ENCODE measurements at places on chromosomes 5 and 9.

DNA sequence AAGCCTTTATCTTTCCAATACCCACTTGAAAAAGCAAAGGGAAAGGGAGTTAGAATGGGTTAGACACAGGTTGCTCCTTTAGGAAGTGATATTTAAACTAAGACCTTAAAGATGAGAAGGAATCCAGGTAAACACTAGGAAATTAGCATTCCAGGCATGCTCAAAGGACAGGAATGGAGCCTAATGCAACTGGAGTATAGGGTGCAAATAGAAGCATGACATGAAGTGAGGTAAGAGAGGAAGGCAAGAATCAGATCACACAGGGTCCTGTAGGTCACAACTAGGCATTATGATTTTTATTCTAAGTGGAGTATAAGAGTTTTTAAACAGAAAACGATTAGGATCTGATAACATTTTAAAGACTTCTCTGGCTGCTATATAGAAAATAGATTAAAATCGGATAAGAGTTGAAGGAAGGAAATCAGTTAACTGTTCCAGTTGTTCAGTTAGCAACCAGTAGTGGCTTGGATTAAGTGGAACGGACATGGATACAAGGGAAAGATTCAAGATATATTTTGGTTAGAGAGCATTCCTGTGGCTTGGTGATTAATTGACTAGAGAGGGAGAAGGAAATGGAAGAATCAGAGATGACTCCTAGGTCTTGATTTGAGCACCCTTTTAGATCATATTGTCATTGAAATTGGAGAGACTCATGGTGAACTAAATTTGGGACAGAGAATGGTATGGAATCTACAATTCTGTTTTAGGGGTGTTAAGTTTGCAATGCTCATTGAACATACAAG lies 95.9 kb downstream of the FBXO4 start:
- DNase-seq, result no peak

- no peak for DNase-seq
These were observed 26.3 kb upstream of the RNF38 start for GRCh38 chr9:36426348-36426747.

GRCh38 chr5:40784027-40784653 lies 14.0 kb downstream of the PRKAA1 start:
- no peak for DNase-seq

GRCh38 chr9:75238311-75238976 lies 150.1 kb downstream of the OSTF1 start:
- DNase-seq, result no peak

DNA sequence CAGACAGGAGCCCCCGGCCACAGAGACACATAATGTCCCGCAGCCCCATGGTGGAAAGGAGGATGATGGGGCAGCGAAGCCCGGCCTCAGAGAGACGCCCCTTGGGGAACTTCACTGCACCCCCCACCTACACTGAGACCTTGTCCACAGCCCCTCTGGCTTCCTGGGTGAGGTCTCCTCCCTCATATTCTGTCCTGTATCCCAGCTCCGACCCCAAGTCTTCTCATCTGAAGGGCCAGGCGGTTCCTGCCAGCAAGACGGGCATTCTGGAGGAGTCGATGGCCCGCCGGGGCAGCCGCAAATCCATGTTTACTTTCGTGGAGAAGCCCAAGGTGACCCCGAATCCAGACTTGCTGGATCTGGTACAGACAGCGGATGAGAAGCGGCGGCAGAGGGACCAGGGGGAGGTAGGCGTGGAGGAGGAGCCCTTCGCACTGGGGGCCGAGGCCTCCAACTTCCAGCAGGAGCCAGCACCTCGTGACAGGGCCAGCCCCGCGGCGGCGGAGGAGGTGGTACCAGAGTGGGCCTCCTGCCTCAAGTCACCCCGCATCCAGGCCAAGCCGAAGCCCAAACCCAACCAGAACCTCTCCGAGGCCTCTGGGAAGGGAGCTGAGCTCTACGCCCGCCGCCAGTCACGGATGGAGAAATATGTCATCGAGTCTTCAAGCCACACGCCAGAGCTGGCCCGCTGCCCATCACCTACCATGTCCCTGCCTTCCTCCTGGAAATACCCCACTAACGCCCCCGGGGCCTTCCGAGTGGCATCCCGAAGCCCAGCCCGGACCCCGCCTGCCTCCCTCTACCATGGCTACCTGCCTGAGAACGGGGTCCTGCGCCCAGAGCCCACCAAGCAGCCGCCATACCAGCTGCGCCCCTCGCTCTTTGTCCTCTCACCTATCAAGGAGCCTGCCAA lies 8.9 kb downstream of the SYNPO start:
- no peak for DNase-seq

DNA sequence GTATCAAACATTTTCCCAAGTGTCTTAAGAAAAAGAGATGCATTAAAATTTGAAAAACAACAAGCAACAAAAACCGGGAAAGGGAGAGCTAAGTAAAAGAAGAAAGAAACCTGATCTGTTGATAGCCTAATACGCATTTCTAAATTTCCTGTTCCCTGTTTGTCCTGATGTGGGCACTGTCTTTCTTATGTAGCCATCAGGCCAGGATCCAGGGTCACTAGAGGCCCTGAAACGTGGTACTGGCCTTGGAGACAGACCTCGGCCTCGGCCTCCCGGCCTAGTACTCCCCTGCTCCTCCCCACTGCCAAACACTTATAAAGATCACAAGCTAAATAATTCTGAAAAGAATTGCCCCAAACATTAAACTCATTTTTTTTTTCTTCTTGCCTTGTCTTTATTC lies 547.2 kb downstream of the IRX1 start:
- DNase-seq, result no peak

DNA sequence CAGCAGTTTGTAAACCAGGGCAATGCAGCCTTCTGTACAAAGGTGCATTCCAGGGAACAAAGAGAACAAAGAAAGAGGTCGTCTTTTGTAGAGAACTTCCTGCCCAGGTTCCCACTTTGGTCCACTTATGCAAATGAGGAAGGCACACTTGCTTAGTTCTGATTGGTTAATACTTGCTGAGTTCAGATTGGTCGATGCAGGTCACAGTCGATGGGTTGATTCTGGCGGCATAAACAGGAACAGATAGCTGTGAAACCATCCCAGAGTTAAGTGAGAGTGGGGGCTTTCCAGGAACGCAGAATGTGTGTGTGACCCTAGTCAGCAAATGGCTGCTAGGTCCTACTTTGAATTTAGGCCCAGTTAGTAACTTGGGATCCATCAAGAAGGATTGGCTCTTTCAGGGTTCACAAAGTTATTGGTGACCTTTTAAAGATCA lies 1.8 kb upstream of the ADAMTS13 start:
- no peak for DNase-seq

- DNase-seq, result no peak
These were observed 401.5 kb downstream of the EFNA5 start for GRCh38 chr5:107269256-107269655.

DNA sequence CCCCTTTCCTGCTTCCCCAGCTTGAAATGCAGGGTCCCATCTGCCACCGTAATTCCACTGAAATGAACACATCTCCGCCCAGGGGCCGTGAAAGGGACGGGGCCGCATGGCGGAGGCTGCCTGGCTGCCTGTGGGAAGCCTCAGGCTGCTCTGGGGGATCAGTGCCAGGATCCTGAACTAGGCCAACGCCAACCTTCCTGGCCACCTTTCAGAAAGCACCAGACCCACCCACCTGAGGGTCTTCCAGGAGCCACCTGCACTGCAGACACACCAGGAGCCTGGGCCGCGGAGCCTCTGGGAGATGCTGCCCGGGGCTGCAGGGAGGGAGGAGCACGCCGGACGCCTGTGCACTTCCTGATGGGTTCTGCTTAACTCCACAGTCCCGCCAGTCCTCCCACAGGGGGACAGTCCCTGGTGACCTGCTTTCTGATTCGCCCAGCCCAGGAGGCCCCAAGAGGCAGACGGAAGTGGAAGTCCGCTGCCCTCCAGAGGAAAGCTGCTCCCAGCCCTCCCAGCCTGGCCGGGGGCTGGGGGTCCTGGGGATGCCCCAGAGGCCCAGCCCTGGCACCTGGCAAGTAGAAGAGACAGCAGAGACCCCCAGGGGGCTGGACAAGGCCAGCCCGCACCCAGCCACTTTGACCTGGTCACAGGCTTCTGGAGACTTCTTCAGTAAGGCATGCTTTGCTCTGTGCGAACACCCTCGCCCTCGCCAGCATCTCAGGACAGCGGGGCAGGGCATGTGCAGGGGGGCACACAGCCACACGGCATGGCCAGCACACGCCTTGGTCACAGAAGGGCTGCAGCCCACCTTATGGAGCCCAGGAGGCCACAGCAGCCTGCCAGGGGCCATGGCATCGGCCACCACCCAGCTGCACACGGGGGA lies at the start of gene CARD9:
TSS of gene CARD9 (minus strand) at position 370 of the 883 bp plus-strand sequence. CDS start 1,591 bp downstream, outside the sequence.
- peak; percentile 60 for DNase-seq

DNA sequence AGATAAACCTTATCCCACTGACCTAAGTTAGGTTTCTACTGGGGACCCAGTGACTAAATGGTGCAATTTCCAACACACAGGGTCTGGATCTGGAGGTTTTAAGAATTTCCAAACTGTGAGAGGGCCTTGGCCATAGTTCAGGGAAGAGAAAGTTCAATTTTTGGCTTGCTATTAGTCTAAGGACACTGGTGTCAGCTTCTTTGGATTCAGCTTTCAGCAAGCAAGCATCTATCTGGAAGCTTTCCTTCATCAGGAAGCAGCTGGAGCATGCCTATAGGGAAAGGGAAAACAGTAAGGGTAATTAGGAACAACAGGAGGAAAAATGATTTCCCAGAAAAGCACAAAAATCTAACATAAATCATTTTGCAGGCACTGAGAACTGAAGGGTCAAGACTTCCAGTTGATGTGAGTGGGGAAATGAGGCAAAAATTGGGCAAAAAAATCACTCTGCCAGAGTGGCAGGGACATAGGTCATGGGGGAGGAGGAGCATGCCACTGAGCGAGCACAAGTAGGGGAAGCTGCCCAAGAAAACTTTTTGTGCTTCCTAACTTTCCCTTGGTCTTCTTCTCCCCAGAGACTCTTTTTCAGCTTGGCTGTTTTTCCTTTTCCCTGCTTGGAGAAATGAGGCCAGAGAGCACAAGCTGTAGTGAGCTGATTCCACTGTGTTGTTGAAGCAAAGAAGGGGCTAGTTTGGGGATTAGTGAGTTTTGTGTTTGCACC lies 299.6 kb downstream of the FGF10 start:
- no peak for DNase-seq

DNA sequence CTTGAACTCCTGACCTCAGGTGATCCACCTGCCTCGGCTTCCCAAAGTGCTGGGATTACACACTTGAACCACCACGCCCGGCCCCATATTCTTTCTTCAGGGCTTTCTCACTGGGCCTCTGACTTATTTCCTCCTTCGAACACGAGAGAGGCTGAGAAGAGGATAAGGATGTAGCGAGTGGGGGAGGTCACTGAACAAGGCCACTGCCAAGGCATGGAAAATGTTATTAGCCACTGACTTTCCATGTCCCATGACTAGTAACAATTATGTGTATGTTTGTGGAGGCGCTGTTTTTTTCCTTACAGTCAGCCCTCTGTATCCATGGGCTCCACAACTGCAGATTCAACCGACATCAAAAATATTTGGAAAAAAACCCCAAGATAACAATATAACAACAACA lies 12.3 kb upstream of the FCHSD1 start:
- DNase-seq, result no peak

DNA sequence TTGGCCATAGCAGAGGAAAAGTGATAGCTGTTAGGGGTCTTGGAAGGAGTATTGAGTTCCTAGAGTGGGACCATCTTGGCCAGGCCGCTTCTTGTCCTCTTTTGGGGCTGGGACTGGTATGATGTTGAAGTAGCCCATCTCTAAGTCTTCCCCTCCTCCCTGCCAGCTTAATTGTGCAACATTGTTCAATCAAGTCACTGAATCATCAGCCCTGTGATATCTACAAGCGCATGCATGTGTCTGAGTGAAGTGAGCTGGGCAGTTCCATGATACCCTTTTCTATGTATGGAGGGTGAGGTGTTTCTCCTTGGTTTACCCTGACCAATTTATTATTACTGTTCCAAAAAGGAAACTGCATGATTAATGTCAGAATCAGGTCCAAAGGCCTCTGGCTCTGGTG lies 112.2 kb downstream of the C9orf152 start:
- no peak for DNase-seq

GRCh38 chr9:127188396-127188795 lies 66.0 kb upstream of the ANGPTL2 start:
- no peak for DNase-seq

DNA sequence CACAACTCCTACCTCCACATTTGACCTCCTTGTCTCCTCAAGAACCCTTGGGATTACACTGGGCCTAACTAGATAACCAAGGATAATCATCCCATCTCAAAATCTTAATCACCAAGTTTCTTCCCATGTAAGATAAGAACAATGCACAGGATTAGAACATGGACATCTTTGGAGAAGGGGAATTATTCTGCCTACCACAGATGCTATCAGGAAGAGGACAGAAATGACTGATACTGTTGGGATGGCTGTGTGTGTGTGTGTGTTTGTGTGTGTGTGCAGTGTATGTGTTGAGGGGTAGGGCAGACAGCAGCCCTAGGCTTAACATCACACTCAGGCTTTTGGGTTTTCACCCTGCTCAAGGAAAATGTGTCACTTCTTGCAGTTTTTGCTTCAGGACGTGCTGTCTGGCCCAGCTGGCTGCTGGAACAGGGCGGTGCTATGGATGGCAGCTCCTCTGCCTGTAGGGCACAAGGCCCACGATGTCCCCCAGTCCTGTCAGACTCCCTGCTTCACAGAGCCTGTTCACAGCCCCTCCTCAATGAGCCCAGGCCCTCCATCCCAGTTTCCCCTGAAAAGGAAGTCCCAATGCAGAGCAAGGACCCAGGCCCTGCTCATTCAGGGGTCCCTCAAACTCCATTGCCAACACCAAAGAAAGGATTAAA lies 7.7 kb downstream of the CA9 start:
- no peak for DNase-seq

GRCh38 chr5:60243713-60244112 lies 350.2 kb upstream of the PDE4D start:
- DNase-seq, result no peak

- no peak for DNase-seq
These were observed 249.8 kb upstream of the PRDM9 start for GRCh38 chr5:23257656-23258055.

GRCh38 chr5:107383414-107383813 lies 287.3 kb downstream of the EFNA5 start:
- no peak for DNase-seq

- DNase-seq, result no peak
These were observed 4.9 kb upstream of the PSAT1 start for GRCh38 chr9:78292026-78292425.

- DNase-seq, result no peak
These were observed 44.0 kb downstream of the OTULIN start for GRCh38 chr5:14708551-14708950.

GRCh38 chr5:54360089-54360488 lies 49.7 kb upstream of the ARL15 start:
- no peak for DNase-seq

- DNase-seq, result peak; percentile 73
These were observed 104.6 kb upstream of the SARDH start for GRCh38 chr9:133842721-133843227.

GRCh38 chr9:6413365-6414246 lies 607 bp downstream of the UHRF2 start:
- no peak for DNase-seq
